ENCODE measurements at places on chromosomes 4 and X.

DNA sequence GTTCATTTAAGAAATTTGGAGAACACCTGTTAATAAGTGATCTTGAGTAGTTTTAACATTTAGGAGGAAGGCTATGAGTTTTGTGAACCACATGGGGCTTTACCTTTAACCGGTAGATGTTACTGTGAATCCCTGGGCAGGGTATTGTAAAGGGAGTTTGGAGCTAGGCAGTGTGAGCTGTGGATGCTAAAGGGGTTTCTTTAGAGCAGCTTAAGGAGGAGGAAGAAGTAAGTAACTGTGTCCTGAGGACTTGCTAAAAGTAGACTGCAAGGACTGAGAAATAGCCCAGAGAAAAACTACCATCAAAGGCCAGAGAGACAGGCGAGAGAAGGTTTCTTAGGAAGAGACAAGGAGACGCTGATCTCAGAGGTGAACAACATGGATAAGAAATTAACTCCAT, 5.6 kb downstream of the RHOH start:
- DNase-seq = no peak

DNA sequence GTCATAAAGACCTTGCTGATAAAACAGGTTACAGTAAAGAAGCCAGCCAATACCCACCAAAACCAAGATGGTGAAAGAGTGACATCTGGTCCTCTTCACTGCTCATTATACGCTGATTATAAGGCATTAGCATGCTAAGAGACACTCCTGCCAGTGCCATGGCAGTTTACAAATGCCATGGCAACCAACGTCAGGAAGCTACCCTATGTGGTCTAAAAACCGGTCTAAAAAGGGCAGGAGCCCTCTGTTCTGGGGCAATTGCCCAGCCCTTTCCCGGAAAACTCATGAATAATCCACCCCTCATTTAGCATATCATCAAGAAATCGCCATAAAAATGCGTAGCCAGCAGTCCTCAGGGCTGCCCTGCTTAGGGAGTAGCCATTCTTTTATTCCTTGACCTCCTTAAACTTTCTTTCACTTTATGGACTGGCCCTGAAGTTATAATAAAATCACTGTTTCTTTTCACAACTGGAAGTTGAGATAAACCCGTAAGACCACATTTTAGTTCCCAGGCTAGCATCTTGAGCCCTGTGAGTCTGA, 260.5 kb upstream of the FAT1 start:
- no peak for DNase-seq

DNA sequence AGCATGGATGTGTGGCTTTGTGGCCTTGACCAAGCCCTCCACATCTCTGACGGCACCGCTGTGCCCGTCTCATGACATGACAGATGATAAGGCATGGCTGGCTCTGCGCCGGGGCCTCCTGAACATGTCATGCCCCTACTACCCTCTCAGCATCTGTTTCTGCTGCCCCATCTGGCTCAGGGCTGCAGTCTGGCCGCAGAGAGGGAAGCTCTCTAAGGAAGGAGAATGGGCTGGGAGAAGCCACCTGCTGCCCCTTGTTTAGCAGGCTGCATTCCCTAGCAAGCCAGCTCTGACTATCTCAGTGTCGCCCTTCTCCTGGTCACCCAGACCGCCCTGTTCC, 7.2 kb downstream of the ZNF185 start:
- DNase-seq = no peak

DNA sequence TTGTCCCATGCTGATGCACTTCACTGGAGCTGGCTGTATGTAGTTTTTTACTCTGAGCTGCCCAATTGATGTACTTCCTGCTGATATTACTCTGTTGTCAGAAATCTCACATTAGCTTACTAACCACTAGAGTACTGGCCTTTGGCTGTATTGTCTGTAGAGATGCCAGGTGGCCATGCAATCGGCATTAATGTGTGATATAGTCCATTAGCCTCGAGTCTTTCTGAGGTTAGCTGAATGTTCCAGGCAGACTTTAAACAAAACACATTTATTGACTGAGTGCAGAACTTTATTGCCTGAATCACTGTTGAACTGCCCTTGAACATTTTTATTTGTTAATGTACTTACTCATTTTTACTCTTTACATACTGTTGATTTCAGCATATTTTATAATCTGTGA, 335.2 kb downstream of the PCDH10 start:
- DNase-seq = no peak

DNA sequence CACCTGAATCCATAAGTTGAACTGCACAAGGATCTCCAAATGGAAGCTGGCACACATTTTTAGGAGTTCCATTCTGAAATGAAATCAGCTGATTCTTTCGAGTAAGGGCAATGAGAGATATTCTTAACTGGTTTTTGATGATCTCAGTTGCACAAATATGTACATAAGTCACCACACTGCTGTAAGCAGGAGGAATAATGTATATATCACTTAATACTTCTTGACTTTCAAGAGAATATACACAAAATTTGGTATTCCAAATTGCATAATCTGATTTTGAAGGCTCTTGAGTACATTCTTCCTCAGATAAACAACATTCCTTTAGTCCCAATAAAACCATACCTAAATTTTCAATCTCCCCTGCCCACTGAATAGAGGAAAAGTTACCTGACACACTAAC, 8.2 kb downstream of the FANCB start:
- DNase-seq = no peak

GRCh38 chr4:83830138-83830888, 294.4 kb downstream of the GPAT3 start:
- no peak for DNase-seq

- no peak for DNase-seq
These were observed 229.6 kb downstream of the OPHN1 start for GRCh38 chrX:68203646-68204045.

DNA sequence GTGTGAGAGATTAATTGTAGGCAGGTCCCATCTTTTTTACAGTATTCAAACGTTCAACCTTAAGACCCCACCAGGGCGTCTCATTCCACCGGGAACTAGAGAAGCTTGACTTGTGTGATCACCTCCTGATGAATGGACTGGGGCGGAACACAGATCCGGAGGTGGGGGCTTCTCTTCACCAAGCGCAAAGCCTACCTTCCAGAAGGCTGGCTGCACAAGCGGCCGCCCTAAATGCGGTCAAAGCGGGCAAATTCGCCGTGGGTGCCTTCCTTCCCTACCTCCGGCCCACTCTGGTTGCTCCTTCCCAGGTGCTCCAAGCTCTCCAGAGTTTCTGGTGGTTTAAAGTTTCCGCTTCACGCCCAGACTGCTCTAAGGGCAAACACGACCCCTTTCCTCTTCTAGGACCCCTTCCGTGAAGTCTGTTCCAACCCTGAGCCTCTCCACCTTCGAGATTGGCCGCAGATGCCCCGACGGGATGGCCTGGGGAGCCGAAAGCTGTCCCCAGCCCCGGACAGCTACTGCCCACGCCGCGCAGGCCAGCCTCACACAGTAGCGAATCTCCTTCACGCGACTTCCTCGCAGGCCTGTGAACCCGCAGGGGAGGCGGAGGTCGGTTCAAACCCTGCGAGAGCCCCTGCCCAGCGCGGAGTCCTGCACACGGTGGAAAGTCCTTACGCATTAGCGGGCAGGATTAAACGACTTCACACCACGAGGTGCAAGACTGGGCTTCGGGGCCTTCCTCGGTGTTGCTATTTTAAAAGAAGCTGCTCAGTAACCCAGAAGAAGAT, 1.6 kb upstream of the WWC2 start:
- DNase-seq = no peak

GRCh38 chr4:29970626-29971025, 749.5 kb upstream of the PCDH7 start:
- no peak for DNase-seq

- no peak for DNase-seq
These were observed 120.4 kb upstream of the SCML1 start for GRCh38 chrX:17616936-17617335.

DNA sequence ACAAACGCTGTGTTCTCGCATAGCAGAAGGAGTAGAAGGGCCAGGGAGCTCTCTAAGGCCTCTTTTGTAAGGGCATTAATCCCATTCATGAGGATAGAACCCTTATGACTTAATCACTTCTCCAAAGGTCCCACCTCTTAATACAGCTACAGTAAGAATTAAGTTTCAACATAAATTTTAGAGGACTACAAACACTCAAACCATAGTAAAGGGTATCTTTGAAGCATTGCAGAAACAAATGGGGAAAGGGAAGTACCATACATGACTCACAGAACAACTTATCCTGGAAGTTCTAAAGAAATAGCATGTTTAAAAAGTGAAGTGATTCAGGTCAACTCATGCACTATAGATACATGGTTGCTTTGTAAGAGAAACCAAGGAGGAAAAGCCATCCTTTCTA, 680.8 kb downstream of the RPA4 start:
- DNase-seq = no peak

DNA sequence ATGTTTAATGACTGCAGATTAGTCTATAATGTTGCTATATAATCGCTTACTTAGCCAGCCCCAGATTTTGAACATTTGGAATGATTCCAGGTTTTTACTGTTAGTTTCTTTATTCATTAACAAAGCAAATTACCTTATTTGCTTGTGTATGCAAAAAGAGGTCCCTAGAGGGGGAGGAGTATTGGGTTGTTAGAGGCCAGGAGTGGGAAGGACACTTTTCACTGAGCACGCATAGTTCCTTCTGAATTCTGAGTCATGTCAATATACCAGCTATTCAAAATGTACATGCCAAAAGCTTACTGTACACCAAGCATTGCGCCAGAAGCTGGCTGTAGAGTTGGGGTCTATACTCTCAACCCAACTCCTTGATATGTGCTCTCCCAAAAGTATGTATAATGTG, 5.1 kb upstream of the DGAT2L6 start:
- DNase-seq = no peak

DNA sequence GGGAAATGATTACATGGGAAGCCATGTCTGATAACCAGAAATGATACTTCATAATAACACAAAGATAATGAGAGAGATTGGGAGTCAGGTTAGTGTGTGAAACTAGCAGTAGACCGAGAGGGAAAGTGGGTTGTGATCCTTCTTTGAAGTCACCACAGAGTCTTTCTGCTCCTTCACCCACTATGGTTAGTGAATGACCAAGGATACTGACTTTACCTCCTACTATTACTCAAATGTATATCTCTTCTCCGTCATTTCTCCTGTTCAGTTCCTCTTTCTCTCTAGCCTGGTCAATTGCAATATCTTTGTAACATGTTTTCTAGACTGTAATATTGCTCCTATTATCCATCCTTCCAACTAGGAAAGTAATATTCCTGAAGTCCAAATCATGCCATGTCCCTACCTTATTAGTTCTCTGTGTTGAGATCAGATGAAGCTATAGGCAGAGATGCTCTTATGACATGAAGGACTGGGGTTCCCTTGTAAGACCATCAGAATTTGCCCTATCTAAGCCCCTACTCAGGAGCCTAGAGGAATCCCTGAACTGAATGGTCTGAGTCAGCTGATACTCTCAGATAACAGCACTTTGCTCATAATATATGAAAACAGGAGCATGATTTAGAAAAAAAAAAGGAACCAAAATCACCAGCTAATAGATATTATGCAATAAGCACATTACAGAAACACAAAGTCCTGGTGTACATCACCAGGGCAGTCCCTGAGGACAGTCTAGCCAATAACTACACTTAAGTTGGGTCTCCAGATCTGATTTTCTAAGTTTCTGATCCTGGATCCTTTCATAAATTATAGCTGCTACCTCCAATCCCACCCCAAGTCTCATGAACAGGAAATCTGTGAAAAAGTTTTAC, 81.2 kb downstream of the SHROOM3 start:
- no peak for DNase-seq

DNA sequence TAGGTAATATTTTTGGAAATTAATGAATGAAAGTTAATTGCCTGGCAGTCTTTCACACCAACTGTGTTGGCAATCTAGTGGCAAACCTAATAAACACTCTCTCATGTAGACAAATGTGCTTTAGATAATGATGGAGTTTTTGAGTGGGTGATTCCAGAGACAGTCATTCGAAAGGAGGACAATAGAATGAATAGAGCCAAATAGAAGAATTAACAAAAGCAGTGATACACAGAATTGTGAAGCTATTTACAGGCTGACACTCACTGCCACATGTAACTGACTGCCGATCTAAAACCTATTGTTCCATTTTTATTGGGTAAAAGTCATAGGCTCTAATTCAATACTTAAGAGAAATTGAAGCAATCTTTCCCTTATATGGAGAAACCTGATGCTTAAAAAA, 338.5 kb downstream of the PCDH7 start:
- DNase-seq = no peak

- no peak for DNase-seq
These were observed at the start of gene SORBS2 for GRCh38 chr4:185811509-185812364. SORBS2 (minus strand) TSS chr4:185812194; CDS start chr4:185690571, 121,623 bp downstream.

Data from activated CD8-positive, alpha-beta memory T cell treated with anti-CD3 and anti-CD28 coated beads, Interleukin-2, amount 50 U/mL, for 48 hours (primary cell).